ENCODE measurements at places on chromosomes 2 and 18.

DNA sequence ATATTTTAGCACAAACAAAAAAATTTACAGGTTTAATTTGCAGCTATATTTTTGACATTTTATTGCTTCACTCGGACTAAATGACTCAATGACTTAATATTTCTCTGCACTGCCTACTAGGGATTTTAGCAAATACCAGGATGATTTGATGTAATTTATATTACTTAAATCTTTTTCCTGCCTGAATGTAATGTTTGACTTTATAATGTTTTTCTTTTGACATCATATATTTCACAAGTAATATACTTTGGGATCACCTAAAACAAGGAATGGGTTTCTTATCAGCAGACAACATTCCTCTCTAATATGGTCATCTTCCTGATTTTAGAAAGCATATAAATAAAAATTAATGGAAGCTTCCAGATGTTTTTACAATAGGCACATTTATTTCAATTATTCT, 253.2 kb upstream of the EPC2 start:
- DNase-seq, result no peak

DNA sequence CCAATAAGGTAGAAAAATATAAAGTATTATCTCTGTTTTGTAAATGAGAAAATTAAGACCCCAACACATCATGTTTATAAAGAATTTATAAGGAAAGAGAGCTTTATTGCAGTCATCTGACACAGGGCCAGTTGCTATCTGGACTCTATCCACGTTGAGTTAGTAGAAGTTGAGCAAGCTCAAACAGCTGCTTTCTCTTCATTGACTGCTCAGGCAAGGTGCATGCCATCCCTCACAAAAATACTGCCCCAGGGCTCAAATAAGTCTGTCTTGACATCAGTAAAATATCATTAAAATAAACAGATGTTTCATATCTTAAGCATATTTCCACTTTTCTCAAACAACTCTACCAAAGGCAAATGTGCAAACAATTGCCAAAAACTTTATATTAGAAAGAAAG, 14.8 kb downstream of the COL5A2 start:
- no peak for DNase-seq

DNA sequence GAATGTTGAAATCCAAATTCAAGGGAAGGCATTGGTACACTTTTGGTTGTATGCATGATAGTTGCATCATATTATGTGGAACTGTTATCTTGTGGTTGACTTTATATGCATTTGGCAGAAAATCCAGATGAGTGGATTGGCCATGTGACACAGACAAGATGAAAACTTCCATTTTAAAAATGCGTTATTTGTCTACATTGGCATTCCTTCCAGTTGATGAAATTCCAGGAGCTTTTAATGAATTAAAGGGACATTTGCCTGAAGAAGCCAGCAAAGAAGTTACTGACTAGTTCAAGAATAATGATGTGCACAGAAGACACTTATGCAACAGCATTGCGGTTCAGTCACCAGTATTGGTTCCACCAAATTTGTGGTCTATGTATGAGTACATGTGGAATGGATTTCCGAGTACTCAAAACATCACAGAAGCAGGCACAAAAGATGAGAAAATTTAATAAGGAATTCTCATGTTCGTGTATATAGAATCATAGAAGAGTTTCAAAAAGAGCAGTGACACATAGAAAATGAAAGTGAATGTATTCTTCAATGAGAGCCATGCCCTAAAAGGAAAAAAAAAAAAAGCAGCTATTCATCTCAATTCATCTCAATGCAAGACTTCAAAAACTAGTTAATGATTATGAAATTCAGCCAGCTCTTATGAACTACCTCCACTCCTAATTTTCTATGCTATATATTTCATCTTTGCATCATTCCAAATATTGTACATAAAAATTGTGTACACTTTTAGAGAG, 232.1 kb downstream of the RBM43 start:
- DNase-seq, result no peak

- no peak for DNase-seq
These were observed 222.8 kb downstream of the ARL4C start for GRCh38 chr2:234273887-234274584.

DNA sequence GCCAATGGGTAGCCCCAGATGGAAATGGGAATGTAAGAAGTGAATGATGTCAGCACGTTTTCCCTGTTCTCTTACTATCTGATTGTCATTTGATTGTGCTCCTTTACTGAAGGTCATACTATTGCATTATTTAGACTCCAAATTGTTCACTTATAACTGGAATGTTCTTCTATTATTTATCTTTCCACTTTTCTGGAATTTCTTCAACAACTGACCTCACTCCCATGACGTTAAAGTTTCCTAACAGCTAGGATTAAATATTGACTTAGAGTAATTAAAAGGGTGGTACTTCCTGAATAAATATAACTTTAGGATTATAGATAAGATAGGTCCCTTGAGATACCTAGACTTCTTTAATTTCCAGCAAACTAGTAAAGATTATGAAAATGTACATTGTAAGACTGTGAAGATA, 10.9 kb upstream of the GULP1 start:
- no peak for DNase-seq

DNA sequence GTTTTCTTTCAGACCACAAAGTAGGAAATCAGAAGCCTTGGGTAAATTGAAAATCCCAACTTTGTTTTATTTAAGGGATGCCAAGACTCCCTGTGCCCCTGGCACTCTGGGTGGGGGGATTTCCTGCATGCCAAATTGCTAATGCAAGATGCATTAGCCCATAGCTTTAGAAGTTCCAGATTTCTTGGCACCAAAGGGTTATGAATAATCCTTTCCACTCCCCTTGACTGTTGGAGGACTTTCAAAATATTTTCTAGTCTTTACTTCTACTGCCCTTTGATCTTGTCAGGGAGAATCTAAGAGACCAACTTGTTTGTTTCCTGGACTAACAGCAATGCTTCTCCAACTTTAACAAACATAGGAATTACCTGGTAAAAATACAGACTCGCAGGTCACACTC, 81.8 kb upstream of the TGIF1 start:
- DNase-seq, result no peak

DNA sequence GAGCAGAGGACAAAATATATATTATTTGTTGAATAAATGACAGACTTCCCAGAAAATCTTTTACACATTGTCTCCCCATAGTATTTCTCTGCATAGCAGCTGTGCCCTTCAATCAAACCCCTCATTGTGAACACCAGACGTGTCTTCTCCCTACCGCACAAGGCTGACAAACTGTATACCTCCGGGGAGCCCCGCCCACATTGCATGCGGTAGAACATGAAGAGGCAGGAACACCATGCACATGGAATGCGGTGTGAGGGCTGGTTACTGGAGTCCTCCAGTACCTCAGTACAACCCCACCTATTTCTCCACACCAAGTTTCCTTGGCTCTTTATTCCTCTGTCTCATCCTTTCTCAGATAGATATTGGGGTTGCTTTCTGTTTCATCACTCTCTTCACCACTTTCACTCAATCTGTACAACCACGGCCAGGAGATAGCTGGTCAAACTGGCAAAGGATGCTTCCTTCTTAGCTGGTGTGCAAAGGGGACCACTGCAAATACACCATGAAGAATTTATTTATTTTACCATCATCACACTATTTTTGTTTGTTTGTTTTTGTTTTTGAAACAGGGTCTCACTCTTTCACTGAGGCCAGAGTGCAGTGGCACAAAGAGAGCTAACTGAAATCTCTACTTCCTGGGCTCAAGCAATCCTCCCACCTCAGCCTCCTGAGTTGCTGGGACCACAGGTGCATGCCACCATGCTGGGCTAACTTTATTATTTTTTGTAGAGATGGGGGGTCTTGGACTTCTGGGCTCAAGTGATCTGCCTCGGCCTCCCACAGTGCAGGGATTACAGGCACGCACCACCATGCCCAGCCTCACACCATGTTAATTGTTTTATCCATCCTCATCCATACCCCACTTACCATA, 2.3 kb upstream of the NBAS start:
- no peak for DNase-seq

DNA sequence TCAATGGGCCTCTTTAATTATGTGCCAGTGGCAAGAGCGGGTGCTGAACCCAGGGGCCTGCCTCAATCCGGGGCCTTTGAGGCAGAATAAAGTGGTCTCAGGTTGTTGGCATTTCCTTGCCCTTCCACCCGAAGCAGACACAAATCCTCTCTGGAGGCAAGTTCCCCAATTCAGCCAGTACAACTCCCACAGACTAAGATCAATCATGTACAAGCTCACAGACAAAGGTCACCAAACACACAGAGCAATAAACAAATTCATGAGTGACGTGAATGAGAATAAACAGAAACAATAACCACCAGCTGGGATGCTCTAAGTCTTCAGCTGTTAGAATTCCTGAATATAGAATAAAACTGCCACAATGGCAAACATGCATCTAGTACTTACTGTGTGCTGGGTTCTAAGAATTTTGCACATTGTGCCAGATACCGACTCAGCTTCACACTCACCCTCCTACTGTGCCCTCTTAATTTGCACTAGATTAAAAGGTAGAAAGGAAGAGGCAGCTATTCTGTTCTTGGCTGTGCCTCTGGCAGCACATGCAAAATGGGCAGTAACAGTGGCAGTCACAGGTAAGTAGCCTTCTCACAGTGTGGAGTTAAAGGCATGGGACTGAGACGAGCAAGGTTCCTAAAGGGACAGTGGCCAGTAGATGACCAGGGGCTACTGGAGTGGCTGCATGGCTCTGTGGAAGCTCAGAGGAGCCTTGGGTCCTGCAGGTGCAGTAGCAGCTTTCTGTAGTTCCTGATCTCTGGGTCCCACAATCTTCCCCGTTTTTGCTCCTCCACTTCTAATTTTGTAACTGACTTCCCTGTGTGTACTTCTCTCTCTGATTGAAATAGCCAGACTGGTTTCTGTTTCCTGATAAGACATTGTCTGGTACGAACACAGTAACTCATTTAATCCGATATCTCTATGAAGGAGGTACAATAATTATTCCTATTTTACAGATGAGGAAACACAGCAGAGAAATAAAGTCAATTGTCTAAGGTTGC, 34.6 kb upstream of the IL1B start:
- no peak for DNase-seq

DNA sequence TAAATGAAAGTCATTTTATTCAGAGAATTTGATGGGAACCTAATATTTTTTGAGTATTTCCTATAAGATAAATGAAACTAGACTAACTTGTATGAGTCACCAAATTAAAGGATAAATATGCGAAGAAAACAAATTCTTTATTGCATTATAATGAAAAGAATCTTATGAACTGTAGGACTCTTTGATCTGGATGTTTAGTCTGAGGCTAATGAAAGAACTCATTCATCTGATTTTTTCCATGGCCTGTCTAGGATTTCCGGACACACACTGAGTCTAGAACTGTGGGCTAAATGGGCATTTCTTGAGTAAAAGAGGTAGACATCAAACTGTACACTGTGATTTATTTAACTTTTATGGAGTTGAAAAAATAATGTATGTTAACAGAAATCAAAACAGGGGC, 43.0 kb downstream of the ZNF519 start:
- no peak for DNase-seq

GRCh38 chr18:42586601-42587000, 528.9 kb downstream of the RIT2 start:
- no peak for DNase-seq

- DNase-seq, result no peak
These were observed 85.4 kb downstream of the NCKAP1 start for GRCh38 chr2:182952741-182953450.

Data from KG1 (cell line).